ENCODE measurements at places on chromosomes 13 and 19.

- DNase-seq, result no peak
Observed at GRCh38 chr19:570251-570686, 2.1 kb upstream of the BSG start.

- DNase-seq, result no peak
Observed at GRCh38 chr19:16069813-16070365, 6.4 kb upstream of the TPM4 start.

GRCh38 chr19:36215276-36216123 lies 594 bp downstream of the ZNF146 start:
- DNase-seq, result peak; percentile 20

DNA sequence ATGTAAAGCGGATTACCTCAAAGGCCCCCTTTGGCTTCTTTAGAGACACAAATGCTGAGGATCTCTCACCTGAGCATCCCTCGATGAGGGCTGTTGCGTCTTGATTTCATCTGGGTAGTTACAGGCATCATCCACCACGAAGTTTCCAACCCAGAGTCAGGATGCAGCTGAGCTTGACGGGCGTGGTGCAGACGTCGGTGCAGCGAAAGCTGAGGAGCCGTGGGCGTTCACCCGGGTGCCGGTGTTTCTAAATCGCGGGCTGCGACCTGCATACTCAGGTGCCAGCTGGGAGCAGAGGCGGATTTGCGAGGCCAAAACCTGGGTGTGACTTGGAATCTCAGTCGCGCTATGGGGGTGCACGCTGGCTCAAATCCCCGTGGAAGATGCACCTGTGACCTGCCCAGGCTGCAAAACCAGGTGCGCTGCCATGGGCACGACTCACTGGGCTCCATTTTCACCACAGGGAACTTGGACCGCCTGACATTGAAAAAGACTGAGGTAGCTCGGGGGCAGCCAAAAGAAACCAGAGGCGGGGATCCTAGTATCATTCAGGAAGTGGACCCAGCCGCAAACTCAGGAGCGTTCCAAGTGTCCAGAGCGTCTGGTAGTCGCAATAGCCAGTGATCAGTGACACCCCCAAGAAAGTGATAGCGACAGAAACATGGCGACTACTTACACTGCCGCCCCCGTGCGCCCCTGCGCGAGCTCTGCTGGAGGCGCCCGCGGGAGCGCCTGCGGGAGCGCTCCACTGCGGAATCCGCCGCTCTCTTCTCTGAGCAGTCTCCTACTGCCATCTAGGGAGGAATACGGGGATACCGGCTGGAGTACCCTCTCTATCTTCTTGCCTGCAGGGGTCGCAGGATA lies 36.4 kb upstream of the IGFL4 start:
- DNase-seq, result peak; percentile 77

GRCh38 chr13:101706651-101707050 lies 254.2 kb downstream of the ITGBL1 start:
- no peak for DNase-seq

DNA sequence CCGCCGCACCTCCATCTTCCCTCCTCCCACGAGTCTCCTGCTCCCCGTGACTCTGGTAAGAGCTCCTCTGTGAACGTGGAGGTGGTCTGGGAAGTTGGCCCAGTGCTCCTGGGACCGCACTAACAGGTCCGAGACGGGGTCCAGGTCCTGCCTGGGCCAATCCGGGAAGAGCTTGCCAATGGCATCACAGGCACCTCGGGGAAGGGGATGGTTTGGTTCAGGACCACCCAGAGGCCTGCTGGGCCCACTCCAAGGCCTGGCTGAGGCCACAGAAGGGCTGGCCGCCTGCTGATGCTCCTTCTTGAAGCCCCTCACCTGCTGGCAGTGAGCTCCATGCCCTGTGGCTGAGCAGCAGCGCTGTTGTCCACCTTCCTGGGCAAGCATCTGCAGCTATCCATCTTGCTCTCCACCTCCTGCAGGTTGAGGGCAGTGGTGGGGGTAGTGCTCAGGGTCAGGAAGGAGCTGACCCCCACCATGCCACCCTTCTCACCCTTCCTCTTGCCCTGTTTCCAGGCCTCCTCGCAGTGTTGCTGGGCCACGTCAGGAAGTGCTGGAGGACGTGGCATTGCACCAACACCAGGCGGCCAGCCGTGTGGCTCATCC lies 41.2 kb upstream of the TPM4 start:
- no peak for DNase-seq

Measured in NAMALWA (cell line).